ENCODE measurements at places on chromosomes 12 and 14. TPM values are rescaled to one million over a fixed set of nuclear protein-coding genes. Genes with fewer than 3 reads are reported as not detected.

RD3L gene
- total RNA-seq: not detected

COL2A1 gene
- total RNA-seq: not detected

VSX2 gene
- not detected for total RNA-seq

KRT78 gene
- total RNA-seq: not detected

MEG3 gene
- total RNA-seq: 75.5 TPM

PKP2 gene
- 42.8 TPM for total RNA-seq

BCDIN3D gene
- 3.3 TPM for total RNA-seq
